Spinal cord (tissue), 10 donors: ENCODE measurements at places on chromosomes 1 and 21.
A peak's percentile ranks its signal among the peaks of the same experiment; 100 is the strongest.

GRCh38 chr1:30596891-30597290 lies 126.5 kb downstream of the MATN1 start:
- no peak for DNase-seq

- DNase-seq: no peak
Observed at GRCh38 chr1:42013881-42014470, 95.3 kb upstream of the HIVEP3 start.

GRCh38 chr1:168291222-168291837 lies 10.7 kb downstream of the TBX19 start:
- DNase-seq: no peak

DNA sequence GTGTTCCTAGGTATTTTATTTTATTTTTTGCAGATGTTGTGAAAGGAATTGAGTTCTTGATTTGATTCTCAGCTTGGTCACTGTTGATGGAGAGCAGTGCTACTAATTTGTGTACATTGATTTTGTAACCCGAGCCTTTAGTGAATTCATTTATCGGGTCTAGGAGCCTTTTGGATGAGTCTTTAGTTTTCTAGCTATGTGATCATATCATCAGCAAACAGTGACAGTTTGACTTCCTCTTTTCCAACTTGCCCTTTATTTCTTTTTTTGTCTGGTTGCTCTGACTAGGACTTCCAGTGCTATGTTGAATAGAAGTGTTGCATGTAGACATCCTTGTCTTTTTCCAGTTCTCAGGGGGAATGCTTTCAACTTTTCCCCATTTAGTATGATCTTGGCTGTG lies 138.9 kb downstream of the LHX8 start:
- no peak for DNase-seq

DNA sequence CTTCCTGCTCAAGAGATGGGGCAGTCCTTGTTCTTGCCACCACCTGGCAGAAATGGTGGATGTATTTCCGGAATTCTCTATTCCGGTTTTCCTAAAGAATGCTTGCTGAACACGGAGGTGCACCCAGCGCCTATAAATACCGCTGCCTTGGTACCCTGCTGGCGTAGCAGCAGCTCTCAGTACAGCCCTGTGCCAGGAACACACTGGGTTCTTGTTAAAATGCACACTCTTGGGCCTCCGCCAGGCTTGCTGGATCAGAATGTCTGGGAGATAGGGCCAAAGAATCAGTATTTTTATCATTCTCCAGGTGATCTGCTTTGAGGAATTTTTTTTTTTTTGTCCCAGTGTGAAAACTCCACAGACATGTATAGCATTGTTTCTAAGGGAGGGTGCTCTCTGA lies 54.2 kb downstream of the IGSF5 start:
- peak; percentile 59 for DNase-seq

GRCh38 chr1:35753626-35754260 lies 16.0 kb downstream of the CLSPN start:
- DNase-seq: no peak

DNA sequence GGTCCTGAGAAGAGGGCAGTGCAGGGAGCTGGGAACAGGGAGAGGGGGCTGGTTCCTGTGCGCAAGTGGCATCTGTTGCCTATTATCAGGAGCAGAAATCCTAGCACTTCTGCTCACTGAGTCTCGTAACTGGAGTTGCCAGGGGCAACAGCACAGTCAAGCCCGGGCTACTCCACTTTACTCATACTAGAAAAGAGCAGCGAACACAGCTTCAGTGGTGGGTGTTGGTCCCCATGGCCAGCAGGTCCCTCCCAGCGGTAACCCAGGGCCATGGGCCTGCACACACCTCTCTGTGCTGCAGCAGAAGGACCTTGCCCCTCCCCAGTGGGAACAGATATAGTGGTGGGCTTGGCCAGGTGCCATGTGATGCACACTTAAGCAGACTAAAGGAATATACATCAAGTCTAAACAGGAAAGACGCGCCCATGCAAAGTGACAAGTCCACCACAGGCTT lies 8.5 kb downstream of the PYCR2 start:
- DNase-seq: peak; percentile 67

GRCh38 chr1:67803380-67804279 lies 29.6 kb downstream of the GNG12 start:
- no peak for DNase-seq

GRCh38 chr1:109983380-109984189 lies 980 bp upstream of the AHCYL1 start:
- DNase-seq: no peak

GRCh38 chr1:243841507-243841906 lies 8.5 kb downstream of the AKT3 start:
- DNase-seq: no peak

DNA sequence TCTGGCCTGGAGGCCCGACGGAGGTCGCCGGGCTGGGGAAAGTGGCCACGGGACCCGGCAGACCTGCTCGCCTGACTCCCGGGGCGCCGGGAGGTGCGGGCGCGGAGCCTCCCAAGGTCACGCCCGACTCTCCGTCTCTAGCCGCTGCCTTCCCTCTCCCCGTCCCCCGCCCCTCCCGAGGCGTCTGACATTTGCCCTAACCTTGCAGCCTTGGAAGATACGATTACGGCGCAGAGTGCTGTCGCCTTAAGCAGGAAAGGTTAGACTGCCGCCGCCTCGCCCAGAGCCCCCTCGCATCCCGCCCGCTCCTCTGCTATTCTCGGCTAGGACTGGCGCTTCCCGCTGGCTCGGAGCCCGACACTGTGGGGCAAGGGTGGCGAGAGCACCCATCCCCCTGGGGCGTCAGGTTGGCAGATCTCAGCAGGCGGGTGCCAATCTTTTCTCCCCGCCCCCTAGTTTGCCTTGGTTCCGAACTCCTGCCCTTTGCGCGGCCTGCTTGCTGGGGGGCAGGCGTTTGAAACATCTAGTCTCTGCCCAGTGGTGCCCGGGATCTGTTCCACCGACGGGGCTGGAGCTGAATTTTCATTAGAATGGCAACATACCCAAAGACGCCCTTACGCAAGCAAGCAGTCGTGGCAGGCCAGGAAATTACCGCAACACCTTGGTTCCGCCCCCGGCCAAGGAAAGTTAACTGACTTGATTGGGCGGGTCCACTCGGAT lies 835 bp downstream of the PGM1 start:
- DNase-seq: no peak

GRCh38 chr1:3834701-3835100 lies 22.3 kb downstream of the CEP104 start:
- DNase-seq: no peak

- no peak for DNase-seq
Observed at GRCh38 chr1:56639211-56639610, 5.9 kb upstream of the PRKAA2 start.
